PC-3 (cell line): ENCODE measurements at places on chromosomes 5 and 9. TPM values are rescaled to one million over a fixed set of nuclear protein-coding genes. Genes with fewer than 3 reads are reported as not detected.

GRCh38 chr5:16759147-16759773, 142.5 kb upstream of the RETREG1 start:
- DNase-seq, result no peak
- no peaks in the 10 kb centered on the region for H3K4me1 ChIP-seq

The GFPT2 gene
- total RNA-seq, result 2.2 and 5.9 TPM in 2 replicates

DNA sequence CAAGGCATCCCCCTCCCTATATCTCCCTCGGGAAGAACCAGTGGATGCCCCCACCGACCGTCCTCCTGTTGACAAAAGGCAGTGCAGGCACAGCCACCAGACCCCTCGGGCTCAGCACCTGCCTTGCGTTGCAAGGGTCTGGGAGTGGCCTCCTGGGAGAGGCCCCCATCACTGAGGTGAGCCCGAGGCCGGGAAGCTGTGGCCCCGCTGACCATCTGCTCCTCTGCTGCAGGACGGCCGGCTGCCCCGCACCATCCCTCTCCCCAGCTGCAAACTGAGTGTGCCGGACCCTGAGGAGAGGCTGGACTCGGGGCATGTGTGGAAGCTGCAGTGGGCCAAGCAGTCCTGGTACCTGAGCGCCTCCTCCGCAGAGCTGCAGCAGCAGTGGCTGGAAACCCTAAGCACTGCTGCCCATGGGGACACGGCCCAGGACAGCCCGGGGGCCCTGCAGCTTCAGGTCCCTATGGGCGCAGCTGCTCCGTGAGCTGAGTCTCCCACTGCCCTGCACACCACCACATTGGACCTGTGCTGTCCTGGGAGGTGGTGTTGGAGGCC, 23.3 kb upstream of the SUSD3 start:
- no peak overlapping the region for H3K4me3 ChIP-seq
- no peaks in the 10 kb centered on the region for H3K36me3 ChIP-seq
- no peak overlapping the region for H3K27ac ChIP-seq
- no peaks in the 10 kb centered on the region for H3K27me3 ChIP-seq

GRCh38 chr9:114016101-114016500, 62.0 kb downstream of the AMBP start:
- peaks cover 13% of the 10 kb centered on the region; the same call in 1 of the 2 replicates for H3K36me3 ChIP-seq
- H3K4me1 ChIP-seq, result no peaks in the 10 kb centered on the region
- no peak overlapping the region for H3K27ac ChIP-seq
- no peaks in the 10 kb centered on the region for H3K27me3 ChIP-seq

DNA sequence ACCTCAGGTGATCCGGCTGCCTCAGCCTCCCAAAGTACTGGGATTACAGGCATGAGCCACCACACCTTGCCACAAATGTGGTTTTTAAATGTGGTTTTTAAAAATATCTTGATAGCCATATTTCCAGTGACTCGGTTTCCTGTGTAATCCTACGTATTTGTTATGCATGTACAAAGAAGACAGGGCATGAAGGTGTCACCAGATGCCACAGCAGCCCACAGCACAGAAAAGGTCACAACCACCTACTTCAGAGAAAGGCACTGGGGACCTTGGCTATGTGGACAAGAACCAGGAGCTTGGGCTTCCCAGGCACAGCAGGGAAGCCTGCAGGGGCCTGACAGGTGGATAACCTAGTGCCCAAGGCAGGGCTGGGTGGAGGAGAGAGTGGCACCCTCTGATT, 38.0 kb downstream of the C9orf50 start:
- no peaks in the 10 kb centered on the region for H3K36me3 ChIP-seq
- no peak for DNase-seq
- H3K27ac ChIP-seq, result no peak overlapping the region
- no peaks in the 10 kb centered on the region for H3K4me1 ChIP-seq
- H3K4me3 ChIP-seq, result no peak overlapping the region

The TBC1D13 gene
- 15.0 and 18.8 TPM in 2 replicates for total RNA-seq

DNA sequence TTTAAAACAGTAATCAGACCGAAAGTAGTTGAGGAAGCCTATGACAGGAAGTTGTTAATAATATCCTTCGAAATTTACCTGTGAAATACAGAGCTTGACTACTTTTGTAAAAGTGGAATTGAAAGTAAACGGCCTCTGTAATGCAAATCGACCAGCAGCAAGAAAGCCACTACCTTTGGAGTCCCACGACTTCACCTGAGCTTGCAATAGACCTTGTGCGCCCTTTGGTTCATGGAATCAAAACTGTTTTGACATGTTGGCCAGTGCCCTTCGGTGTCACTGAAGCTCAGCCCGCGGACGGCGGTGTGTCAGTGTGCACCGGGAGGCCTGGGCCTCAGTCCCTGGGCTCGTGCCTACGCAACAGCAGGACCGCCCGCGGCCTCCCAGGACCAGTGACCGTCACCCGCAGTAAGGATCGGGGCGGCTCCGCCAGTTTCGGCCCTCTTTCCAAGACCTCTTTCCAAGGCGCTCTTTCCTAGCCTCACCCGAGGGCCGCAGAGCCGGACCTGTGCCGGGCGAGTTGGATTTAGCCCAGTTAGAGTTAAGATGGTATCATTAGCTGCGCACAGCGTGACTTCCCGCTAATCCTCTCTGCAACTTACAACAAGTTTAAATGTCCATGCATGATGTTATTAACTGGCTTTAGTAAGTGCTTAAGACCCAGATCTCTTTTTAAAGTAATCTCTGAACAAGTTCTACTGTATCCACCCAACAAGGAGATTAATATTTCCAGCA, 223.3 kb downstream of the MEF2C start:
- no peak for DNase-seq
- H3K4me1 ChIP-seq, result peaks cover 8% of the 10 kb centered on the region; the same call in 1 of the 2 replicates
- H3K36me3 ChIP-seq, result no peaks in the 10 kb centered on the region
- no peak overlapping the region for H3K27ac ChIP-seq

- no peaks in the 10 kb centered on the region for H3K27me3 ChIP-seq
- no peak overlapping the region for H3K27ac ChIP-seq
- 0 out of 2 replicates have a peak, but pooled peaks cover 4% of the 10 kb centered on the region for H3K4me1 ChIP-seq
- no peak overlapping the region for H3K4me3 ChIP-seq
These were observed 56.1 kb downstream of the ANKRD55 start for GRCh38 chr5:56176871-56177533.

GRCh38 chr9:36451949-36452348, 51.9 kb upstream of the RNF38 start:
- H3K27ac ChIP-seq, result no peak overlapping the region
- no peaks in the 10 kb centered on the region for H3K36me3 ChIP-seq
- H3K27me3 ChIP-seq, result no peaks in the 10 kb centered on the region
- no peak for DNase-seq
- H3K4me3 ChIP-seq, result no peak overlapping the region

- H3K27ac ChIP-seq, result peak overlapping the region; percentile 4; the same call in 1 of the 2 replicates
- H3K36me3 ChIP-seq, result no peaks in the 10 kb centered on the region
- peaks cover 39% of the 10 kb centered on the region for H3K4me1 ChIP-seq
These were observed 88.5 kb upstream of the DAB2 start for GRCh38 chr5:39513236-39513635.

GRCh38 chr5:136133222-136133921, 727 bp downstream of the SMAD5 start:
- H3K4me3 ChIP-seq, result peak overlapping the region; percentile 81
- H3K4me1 ChIP-seq, result peaks cover 29% of the 10 kb centered on the region
- H3K36me3 ChIP-seq, result no peaks in the 10 kb centered on the region; the same call in 1 of the 2 replicates
- DNase-seq, result peak; percentile 51
- H3K27me3 ChIP-seq, result no peaks in the 10 kb centered on the region
- H3K27ac ChIP-seq, result peak overlapping the region; percentile 57

The ZNF618 gene
- total RNA-seq, result 4.2 and 5.8 TPM in 2 replicates

DNA sequence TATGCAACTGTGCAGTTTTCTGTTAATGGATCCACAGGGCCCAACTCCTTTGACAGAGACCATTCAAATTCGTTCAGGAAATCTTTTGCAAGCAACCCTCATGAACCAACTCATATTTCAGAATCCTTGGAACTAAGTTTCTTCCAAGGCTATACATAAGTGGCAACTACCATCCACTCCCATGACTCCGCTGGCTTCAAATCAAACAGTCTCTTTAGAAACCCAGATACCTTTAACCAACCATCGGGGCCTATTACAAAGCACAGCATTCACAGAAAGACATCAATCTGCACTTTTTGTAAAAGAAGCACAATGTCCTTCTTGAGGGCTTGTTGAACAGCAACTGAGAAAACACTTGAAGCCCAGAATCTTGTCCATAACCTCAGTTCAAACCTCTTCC, 526.9 kb downstream of the DTWD2 start:
- no peak overlapping the region for H3K4me3 ChIP-seq
- no peak for DNase-seq
- no peaks in the 10 kb centered on the region for H3K4me1 ChIP-seq

The STC2 gene
- total RNA-seq, result 99.9 and 182 TPM in 2 replicates

The TLX3 gene
- total RNA-seq, result not detected in 2 replicates

The HAVCR2 gene
- total RNA-seq, result 0.04 TPM in 1 of 2 replicates, not detected in the other

DNA sequence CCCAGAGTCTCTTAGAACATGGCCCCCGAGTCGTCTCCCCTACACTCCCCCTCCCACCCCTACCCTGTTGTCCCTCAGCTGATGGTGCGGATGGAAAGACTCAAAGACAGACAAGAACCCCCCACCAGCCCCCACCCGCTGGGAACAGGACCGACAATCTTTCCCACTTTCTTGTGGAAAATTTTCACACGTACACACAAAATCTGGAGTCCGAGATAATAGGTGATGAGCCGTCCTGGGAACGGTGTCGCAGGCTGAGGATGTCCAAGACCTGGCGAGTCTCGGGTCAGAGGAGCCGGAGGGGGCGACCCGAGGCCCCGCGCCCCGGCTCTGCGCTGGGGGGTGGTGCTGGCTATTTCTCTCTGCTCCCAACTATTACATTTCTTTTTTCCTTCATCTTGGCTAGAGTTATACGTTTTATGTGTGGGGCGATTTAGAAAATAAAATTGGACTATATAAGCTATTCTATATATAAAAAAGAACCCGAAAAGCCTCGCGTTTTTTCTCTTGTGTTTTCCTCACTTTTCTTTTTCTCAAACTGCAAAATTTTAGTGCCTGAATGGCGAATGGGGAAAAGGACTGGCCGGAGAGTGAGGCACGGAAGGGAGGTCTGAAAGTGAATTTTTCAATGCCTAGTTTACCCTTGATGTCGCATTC, 188.8 kb downstream of the MEF2C start:
- peaks cover 10% of the 10 kb centered on the region; the same call in 1 of the 2 replicates for H3K27me3 ChIP-seq
- DNase-seq, result no peak
- no peaks in the 10 kb centered on the region for H3K36me3 ChIP-seq
- no peak overlapping the region for H3K27ac ChIP-seq
- no peak overlapping the region for H3K4me3 ChIP-seq
- peaks cover 16% of the 10 kb centered on the region; the same call in 1 of the 2 replicates for H3K4me1 ChIP-seq

The C9 gene
- total RNA-seq, result not detected in 2 replicates

The SYK gene
- 12.9 and 14.6 TPM in 2 replicates for total RNA-seq

GRCh38 chr5:17090839-17091238, 126.6 kb upstream of the BASP1 start:
- H3K27ac ChIP-seq, result no peak overlapping the region
- DNase-seq, result no peak
- peaks cover 13% of the 10 kb centered on the region for H3K4me1 ChIP-seq
- no peak overlapping the region for H3K4me3 ChIP-seq
- H3K27me3 ChIP-seq, result no peaks in the 10 kb centered on the region

GRCh38 chr5:130678637-130679036, 486.4 kb downstream of the HINT1 start:
- H3K27me3 ChIP-seq, result no peaks in the 10 kb centered on the region
- H3K27ac ChIP-seq, result peak overlapping the region; percentile 20; the same call in 1 of the 2 replicates
- H3K36me3 ChIP-seq, result no peaks in the 10 kb centered on the region
- peak; percentile 7 for DNase-seq
- H3K4me3 ChIP-seq, result no peak overlapping the region

DNA sequence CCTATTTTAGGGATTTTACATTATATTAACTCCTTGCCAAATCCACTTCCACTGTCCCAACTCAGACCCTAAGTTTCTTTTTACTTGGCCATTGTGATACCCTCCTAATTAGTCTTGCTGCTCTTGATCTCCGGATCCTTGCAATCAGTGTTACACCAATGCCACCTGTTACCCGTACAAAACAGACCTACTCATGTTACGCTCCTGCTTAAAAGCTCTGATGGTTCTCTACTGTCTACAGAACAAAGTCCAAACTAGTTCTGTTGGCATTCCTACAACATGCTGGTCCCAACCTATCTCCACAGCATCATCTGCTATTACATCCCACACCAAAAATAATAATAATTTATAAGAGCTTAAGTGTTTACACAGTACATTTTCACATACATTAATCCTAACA, 9.8 kb downstream of the ECPAS start:
- DNase-seq, result no peak
- no peaks in the 10 kb centered on the region for H3K4me1 ChIP-seq
- H3K4me3 ChIP-seq, result no peak overlapping the region
- H3K27ac ChIP-seq, result no peak overlapping the region
- no peaks in the 10 kb centered on the region for H3K27me3 ChIP-seq
- H3K36me3 ChIP-seq, result no peaks in the 10 kb centered on the region

DNA sequence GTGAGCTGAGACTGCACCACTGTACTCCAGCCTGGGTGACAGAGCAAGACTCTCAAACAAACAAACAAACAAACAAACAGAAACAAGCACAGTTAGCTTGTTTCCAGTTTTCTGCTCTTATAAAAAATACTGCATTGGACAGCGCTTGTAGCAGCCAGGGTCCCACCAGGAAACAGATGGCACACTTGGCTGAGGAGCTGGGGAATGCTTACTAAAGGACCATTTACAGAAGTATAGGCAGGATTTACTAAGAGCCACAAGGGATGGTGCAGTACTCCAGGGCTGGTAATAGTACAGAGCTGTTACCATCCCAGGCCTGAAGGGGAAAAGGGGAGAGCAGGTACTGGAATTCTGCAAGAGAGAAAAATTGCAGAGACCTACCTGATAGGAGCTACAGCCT, 5.2 kb upstream of the ANKS6 start:
- H3K27me3 ChIP-seq, result no peaks in the 10 kb centered on the region
- H3K4me3 ChIP-seq, result no peak overlapping the region
- DNase-seq, result no peak
- H3K36me3 ChIP-seq, result no peaks in the 10 kb centered on the region

The LHX2 gene
- 1.1 TPM in 2 replicates for total RNA-seq

The PCDHA7 gene
- 0.26 and 0.52 TPM in 2 replicates for total RNA-seq

The JAK2 gene
- total RNA-seq, result 9.9 and 11.2 TPM in 2 replicates

- no peaks in the 10 kb centered on the region for H3K27me3 ChIP-seq
- no peaks in the 10 kb centered on the region for H3K36me3 ChIP-seq
- no peak overlapping the region for H3K4me3 ChIP-seq
- peak overlapping the region; percentile 100 for H3K27ac ChIP-seq
These were observed 10.0 kb downstream of the TCF7 start for GRCh38 chr5:134124289-134125038.

DNA sequence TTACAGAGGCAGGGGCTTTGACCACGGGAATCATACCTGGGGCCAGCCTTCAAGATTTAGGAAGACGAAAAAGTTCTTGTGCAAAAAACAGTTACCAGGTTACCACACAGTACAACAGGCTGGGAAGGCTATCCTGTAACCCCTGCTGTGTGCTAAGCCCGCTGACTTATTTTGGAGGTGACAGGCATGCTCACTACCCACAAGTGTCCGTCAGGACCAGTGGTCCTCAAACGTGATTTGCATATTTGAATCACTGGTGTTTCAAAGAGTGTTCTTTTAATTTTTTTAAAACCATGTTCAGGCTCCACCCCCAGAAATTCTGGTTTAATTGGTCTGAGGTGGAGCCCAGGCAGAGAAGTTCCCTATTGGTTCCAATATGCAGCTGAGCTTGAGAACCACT, 146.6 kb downstream of the TTLL11 start:
- H3K27me3 ChIP-seq, result no peaks in the 10 kb centered on the region
- peaks cover 58% of the 10 kb centered on the region for H3K4me1 ChIP-seq
- peaks cover 17% of the 10 kb centered on the region for H3K36me3 ChIP-seq
- H3K4me3 ChIP-seq, result no peak overlapping the region

The LEAP2 gene
- 0.36 TPM in 1 of 2 replicates, not detected in the other for total RNA-seq
